ENCODE measurements at places on chromosomes 2 and 18.

GRCh38 chr2:201496785-201497184 lies 45.2 kb downstream of the STRADB start:
- no peak for DNase-seq

GRCh38 chr2:166304656-166305055 lies 71.1 kb downstream of the SCN9A start:
- no peak for DNase-seq

DNA sequence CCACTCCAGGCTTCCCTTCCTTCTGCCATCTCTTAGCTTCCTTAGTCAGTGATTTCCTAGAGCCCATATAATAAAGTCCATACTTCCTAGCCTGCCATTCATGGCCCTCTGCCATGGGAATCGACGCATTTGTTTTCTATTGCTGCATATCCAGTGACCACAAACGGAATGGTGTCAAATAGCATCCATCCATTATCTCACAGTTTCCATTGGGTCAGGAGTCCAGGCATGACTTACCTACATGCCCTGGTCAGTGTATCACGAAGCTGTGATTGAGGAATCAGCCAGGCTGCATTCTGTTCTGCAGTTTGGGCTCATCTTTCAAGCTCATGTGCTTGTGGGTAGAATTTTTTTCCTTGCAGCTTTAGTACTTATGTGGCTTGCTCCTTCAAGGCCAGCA lies 209.7 kb upstream of the EPAS1 start:
- DNase-seq: no peak

GRCh38 chr18:77127769-77128671 lies 4.6 kb downstream of the MBP start:
- DNase-seq: no peak

- no peak for DNase-seq
Measured at GRCh38 chr2:60499651-60500265, 53.7 kb downstream of the BCL11A start.

- DNase-seq: no peak
Measured at GRCh38 chr2:129849559-129850160, 129.8 kb upstream of the RAB6C start.

DNA sequence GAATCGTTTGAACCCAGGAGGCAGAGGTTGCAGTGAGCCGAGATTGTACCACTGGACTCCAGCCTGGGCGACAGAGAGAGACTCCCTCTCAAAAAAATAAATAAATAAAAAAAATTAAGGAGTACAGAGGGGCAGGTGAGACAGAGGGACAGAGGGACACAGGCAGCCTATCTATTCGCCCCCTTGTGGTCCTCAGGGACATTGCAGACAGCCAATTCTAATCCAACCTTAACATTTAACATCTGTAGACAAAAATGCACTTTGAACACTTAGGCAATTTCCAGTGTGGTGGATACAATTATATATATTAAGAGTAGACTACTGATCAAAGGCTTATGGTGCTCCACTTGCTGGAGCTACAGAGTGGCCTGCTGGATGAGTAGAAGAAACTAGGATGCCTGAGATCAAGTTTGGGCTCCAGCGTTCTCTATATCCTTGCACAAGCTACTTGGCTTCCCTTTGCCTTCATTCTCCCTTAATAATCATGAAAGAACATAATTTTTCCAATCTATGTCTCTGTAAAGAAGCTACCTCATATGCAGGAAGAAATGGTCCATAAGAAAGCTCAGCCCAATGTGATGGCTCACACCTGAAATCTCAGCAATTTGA lies 8.2 kb upstream of the SMARCAL1 start:
- DNase-seq: no peak

DNA sequence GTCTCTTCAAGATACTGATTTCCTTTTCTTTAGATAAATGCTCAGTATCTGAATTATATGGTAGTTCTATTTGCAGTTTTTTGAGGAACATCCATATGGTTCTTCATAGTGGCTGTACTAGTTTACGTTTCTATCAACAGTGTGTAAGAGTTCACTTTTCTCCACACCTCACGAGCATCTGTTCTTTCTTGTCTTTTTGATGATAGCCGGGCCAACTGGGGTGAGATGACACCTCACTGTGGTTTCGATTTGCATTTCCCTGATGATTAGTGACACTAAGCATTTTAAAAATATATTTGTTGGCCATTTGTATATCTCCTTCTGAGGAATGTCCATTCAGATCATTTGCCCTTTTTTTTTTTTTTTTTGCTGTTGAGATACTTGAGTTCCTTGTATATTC lies 458.8 kb downstream of the SETBP1 start:
- DNase-seq: no peak

GRCh38 chr18:49566985-49567384 lies 5.1 kb downstream of the LIPG start:
- no peak for DNase-seq

DNA sequence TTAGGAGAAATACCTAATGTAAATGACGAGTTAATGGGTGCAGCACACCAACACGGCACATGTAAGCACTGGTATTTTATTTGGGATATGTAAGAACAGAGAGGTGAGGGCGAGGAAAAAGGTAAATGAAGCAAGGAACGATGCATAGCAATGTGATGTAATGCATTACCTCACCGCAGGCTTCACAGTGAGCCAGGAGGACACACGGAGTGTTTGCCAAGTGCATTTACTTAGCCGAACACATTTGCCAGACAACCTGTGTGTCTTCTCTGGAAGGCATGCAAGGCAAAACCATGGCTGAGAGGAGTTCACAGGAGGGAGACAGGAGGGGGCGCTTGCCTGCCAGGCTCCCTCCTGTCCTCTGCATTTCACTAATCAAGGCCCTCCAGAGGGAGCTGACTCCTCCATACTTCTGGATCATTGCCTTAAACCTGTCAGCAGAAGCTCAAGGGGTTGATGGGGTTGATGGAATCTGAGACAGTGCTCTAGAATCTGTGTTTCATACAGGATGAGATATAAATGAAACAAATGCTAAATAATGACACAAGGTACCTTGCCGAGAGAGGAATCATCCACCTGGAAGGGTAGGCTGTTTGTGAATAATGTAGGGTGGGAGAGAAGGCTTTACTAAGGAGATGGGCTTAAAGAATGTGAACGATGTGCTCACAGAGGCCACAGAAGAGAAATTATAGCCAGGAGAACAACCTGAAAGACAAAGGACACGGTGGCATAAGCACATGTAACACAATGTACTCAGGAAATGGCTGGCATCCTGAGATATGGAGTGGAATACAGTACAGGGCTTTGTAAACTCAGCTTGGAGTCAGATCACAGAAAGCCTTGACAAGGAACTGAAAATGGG lies 9.1 kb upstream of the TPRKB start:
- no peak for DNase-seq

GRCh38 chr2:96396095-96396494 lies 60.5 kb downstream of the NCAPH start:
- DNase-seq: no peak

GRCh38 chr2:159650574-159650973 lies 34.2 kb upstream of the BAZ2B start:
- no peak for DNase-seq

DNA sequence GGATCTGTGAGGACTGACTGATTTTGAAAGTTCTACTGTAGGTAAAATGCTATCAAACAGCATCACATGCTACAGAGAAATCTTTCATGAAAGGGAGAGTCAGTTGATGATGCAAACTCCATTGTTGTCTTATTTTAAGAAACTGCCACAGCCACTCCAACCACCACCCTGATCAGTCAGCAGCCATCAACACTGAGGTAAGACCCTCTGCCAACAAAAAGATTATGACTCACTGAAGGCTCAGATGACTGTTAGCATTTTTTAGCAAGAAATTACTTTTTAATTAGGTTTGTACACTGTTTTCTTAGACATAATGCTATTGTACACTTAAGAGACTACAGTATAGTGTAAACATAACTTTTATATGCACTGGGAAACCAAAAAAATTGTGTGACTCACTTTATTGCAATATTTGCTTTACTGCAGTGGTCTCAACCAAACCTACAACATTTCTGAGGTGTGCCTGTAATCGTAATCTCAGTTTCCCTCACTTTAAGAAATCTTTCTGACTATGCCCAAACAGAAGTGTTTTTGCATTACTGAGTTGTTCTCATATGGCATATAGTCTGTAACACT lies 42.8 kb downstream of the METTL8 start:
- no peak for DNase-seq

DNA sequence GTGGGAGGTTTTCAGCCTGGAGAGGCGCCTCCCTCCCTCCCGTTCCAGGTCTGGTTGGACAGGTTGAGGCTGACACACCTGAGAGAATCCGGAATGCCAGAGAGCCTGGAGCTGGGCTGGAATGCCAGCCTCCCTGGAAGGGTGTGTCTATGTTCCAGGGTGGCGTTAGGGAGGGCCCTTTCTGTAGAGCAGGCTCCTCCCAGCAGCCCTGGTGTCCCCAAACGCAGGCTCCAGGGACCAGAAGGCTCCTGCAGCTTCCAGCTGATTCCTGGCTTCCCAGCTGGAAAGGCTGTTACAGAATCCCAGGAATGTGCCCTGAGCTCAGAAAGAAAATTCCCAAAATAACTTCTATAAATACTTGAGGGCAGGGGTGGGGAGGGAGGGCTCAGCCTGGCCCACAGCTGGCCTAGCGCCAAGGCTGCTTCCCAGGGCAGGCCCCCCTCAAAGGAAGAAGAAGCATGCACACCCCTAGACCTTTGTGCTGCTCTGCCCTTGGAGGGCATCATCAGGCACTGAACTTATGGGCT lies 85.4 kb downstream of the STPG4 start:
- DNase-seq: no peak

GRCh38 chr2:240600451-240600961 lies 14.0 kb downstream of the CAPN10 start:
- DNase-seq: no peak

- DNase-seq: no peak
Measured at GRCh38 chr2:168378960-168379669, 77.0 kb upstream of the CERS6 start.

GRCh38 chr2:44843641-44844310 lies 97.7 kb upstream of the SIX3 start:
- DNase-seq: no peak

DNA sequence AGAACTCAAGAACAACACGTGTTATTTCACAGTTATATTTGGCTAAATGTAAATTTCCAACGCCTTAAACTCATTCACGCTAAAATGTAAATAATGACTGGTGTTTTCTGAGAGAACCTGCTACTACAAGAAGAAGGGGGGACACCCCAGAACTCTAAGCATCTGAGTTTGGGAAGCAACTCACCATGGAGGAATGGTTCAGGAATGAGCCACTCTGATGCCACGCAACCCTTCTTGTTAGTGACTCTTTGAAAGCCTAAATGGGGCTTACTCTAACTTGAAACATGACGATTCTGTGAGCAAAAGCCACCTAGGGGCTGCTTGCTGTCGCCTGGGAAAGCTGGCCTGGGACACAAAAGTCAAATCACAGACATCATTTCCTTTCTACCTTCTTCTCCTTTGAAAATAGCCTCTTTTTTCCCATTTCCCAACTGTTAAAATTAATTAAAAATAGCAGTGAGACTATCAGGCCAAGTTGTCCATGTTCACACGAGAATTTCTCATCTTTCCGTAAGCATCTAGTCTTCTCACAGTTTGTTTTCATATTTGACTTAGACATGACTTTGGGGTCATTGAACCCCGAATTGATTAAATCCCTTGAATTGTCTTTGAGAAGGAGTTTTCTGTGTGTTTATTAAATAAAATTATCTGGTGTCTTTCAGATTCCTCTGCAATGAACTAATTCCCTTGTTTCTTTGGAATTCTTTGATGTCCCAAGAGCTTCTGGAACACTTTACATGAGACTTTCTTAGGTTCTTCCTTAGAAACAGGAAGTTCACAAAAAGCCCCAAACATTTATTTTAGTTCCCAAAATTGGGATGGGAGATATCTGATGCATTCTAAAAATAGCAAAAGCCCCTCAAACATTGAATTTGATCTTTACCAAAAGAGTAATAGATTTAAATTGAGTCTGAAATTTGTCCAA lies 75.5 kb upstream of the CABLES1 start:
- DNase-seq: no peak

DNA sequence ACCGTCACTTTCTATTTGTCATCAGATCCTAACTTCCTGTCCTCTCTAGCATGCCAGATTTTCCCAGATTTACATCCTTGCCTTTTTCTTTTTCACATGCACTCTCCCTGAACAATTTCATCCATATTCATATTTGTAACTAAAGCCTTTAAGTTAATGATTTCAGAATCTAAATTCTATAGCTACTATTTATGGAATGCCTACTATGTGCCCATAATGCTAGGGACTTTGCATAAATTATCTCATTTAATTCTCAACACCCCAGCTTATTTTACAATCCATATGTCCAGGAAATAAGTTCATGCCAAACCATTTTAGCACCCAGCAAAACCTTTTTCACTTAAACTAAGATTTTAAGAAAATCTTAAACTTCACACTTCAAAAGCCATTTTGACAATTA lies 531.9 kb downstream of the NUP35 start:
- DNase-seq: no peak

DNA sequence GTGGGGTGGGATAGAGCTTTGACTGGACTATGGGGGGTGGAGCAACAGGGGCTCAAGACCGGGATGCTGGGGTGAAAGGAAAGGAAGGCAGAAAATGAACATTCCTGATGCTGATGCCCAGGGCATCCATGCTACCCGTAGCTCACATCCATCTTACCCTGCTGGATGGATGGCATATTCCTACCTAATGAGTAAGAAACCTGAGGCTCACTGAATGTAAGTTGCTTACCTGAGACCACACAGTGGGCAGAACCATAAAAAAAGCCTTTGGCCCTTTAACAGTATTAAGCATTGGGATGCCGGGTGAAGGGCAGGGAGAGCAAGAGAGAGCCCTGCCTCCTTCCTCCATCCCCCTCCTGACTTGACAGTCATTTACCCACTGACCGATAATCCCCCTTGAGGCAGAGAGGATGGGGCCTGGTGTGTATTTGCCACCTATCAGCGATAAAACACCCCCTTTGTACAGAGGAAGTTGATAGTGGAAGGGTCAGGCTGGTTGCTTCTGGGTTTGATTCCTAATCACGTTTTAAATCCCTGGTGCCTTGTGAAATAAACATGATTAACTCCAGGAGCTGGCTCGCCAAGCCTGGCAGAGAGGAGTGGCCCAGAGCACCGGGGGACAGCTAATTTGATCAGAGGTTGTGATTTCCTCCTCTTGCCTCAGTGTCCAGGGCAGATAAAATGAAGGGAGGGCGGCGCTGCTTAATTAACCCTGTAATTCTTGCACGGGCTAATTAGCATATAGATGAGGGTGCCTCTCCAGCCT lies 105.9 kb upstream of the HS6ST1 start:
- no peak for DNase-seq

GRCh38 chr2:120596191-120596811 lies 139.4 kb upstream of the GLI2 start:
- no peak for DNase-seq

- DNase-seq: no peak
Measured at GRCh38 chr2:20544153-20544747, 97.4 kb downstream of the RHOB start.

All from stimulated activated CD4-positive, alpha-beta T cell treated with anti-CD3 and anti-CD28 coated beads, Interleukin-15, amount 100 ng/mL, for 1 hour (primary cell).